Stimulated activated CD4-positive, alpha-beta T cell treated with anti-CD3 and anti-CD28 coated beads, Interleukin-1b, Interleukin-23, amount 100 ng/mL, for 1 hour (primary cell): ENCODE measurements at places on chromosomes 11 and 22.

DNA sequence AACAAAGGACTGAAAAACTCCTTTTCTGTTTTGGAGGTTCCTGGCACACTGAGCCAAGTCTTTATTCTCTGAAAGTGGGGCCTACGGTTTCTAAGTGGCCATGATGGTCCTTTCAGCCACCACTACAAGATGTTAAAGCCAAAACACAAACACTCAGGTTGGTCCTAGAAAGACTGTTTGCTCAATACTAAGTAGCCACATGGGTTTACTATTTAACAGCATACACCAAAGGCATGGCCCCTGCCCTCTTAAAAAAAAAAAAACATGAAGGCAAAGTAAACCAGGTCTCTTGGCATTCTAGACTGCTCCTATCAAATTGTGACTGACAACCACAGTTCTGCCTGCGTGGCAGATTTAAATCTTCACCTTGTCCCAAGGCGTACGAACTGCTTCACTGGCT is 123.6 kb upstream of the BID start:
- no peak for DNase-seq

DNA sequence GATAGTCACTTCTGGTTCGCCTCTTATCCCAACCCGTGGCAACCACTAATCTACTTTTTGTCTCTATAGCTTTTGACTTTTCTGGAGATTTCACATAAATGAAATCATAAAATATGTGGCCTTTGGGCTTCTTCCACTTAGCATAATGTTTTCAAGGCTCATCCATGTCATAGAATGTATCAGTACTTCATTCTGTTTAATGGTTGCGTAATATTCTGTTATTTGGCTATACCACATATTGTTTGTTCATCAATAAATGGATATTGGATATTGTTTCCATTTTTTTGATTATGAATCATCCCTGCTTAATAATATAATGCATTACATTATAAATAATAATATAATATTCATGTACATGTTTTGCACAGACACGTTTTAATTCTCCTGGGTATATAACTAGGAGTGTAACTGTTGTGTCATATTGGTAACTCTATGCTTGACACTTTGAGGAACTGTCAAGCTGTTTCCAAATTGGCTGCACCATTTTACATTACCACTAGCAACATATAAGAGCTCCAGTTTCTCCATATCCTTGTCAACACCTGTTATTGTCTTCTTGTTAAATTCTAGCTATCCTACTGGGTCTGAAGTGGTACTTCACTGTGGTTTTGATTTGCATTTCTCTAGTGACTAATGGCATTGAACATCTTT is 181.5 kb downstream of the CADM1 start:
- DNase-seq = no peak

GRCh38 chr11:64996710-64997380 is at the start of gene BATF2:
Gene BATF2, minus strand, starts transcription at chr11:64996971. Its CDS starts 57 bp downstream, at chr11:64996914.
- no peak for DNase-seq

DNA sequence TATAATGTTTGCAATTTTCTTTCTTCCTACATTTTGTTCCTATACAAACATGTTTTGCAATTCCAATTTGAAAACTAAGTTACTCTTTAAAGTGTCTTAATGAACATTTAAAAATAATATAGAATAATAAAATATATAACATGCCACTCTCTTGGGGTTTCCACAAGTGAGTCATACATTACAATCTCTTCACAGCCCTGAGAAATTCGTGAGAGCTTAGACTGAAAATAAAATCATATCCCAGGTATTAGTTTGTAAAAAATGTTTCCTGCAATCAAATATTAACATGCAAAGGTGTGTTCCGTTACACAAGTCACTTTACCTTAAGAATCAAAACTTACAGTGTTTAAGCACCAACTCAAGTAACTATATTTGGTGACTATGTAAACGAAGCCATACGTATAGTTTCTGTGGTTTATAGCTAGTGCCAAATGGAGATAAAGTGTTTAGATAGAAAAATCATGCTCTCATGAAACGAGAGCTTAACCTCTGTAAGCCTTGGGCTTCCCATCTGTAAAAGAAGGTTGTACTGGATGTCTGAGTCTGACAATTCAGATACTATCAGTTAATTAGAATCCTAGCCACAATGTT is 253.6 kb upstream of the ANO3 start:
- no peak for DNase-seq

GRCh38 chr11:120290956-120291355 is 34.1 kb upstream of the TLCD5 start:
- no peak for DNase-seq

DNA sequence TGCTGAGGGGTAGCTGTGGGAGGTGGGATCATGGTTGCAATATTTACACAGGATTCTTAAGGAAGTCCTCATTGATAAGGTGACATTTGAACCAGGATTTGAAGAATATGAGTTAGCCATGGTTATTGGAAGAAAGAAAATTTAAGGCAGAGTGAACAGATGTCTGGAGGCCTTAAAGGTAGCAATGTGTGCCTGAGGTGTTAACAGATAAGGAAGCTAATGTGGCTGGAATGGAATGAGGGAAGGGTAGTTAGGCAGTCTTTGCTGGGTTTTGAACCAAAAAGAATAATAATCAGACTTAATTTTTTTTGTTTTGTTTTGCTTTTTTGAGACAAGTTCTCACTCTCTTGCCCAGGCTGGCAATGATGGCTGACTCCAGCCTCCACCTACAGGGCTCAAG is 9.7 kb upstream of the DEPDC7 start:
- no peak for DNase-seq

GRCh38 chr22:48476577-48476976 is 1351.1 kb downstream of the BRD1 start:
- DNase-seq = no peak

DNA sequence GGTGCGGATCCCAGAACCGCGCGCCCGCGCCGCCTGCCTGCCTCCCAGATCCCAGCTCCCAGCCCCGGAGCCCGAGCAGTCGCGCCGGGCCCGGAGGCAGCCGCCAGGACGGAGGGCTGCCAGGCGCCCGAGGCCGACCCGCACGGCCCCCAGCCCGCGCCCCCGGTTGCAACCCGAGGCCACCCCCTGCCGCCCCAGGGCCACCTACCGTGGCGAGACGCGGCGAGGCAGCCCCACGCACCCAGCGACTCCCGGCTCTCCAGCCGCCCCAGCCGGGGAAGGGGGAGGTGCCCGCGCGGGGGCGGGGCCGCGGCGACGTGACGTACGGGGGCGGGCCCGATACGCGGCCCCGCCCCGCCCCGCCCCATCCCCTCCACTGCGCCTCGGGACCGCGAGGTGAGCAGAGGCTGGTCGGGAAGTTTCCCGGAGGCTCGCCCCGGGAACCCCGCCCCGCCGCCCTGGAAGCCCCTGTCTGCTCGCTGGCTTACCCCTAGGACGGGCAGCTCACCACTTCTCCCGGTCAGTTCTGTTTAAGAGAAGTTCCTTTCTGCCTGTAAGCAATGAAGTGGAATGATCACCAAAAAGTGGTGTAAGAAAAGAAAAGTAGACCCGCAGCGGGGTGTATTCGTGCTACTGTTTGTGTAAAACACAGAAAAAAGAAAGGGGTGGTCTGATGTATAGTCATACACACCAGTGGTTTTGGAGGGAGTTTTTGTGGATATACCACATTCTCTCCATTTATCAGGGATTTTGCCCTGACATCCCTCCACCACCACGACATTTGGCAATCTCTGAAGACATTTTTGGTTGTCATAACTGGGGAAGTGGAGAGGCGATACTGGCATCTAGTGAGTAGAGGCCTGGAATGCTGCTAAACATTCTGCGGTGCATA is at the start of gene TPST2:
TPST2 (minus strand) TSS at position 288 of the 892 bp plus-strand sequence. CDS start 48,502 bp downstream, outside the sequence.
- DNase-seq = peak; percentile 61

GRCh38 chr11:2215561-2216399 is 44.2 kb upstream of the TH start:
- DNase-seq = no peak

DNA sequence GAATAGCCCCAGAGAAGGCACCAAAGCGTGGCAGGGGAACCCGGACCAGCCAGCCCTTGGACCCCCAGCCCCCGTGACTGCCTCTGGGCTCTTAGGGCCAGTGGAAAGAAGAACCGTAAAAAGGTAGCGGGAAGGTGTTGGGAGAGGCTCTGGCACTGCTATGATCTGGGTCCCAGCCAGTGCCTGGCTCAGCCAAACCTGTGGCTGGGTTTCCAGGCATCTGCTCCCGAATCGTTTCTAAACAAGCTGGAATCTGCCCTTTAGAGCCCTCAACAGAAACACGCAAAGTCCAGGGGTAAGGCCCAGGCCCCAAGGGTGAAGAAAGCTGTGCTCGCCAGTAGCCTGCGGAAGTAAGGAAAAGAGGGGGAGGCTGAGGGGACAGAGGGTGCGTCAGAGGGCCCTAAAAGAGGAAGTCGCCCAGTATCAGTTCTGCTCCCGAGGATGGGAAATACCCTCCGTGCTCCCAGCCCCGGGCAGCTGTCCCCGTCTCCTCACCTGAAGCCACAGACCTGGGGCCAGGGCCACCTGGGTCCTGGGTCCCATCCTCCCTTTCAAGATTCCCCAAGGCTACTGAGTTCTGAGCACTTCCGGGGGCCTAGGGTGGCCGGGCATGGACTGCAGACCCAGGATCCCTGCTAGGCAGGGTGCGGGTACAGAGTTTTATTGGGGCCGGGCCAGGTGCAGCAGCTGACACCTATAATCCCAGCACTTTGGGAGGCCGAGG is 24.7 kb downstream of the IL10RA start:
- no peak for DNase-seq

DNA sequence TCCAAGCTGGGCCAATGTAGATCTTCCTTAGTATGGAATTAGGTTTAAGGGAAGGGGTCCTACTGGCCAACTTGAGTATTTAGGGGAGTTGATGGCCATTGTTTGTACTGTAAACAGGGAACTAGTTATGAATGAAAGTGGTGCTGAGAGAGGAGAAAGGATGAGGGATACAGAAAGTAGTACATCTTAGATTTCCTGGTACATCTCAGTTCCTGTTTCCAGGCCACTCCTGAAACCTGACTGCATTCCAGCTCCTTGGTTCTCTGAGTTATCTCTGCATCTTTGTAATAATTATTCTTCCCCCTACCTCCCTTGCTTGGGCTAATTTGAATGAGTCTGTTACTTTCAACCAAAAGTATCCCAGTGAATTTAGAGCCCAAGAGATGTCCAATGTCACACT is 30.1 kb downstream of the MIAT start:
- DNase-seq = no peak

- no peak for DNase-seq
These were observed 8.7 kb downstream of the ANO9 start for GRCh38 chr11:433111-433510.

- DNase-seq = no peak
These were observed 120.5 kb downstream of the CACNA1I start for GRCh38 chr22:39690881-39691605.

DNA sequence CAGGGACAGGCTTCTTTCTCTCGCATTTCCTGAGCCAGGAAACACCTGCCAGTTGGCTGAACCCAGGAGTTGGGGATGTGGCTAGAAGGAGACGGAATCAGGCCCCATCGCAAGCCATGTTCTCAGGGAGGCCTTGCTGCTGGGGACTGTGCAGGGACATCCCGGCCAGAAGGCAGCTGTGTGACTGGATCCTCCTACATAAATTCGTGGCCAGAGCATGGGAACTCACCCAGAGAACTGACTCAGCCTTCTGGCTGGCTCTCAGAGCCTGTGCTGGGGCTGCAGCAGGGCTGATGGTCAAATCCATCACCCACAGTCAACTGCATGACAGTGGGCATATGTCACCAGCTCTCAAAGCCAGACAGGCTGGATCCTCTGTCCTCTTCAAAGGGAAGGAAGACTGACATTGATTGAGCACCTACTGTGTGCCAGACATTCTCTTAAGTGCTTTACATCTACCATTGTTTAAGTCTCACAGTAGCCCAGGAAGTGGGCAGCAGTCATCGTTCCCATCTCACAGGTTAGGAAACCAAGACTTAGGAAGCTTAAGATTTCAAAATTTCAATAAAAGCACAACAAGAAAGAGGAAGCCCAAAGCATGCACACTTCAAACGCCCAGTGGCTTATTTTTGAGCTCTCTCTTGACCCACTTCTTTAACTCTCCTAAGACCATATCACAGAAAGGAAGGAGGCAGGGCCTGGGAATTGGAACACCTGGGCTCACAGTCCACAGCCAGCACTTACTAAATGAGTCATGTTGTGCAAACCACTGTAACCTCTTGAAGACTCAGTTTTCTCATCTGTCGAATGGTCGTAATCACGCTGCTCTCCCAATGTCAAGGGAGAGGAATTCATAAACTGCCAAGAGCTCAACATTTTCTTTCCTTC is 30.9 kb upstream of the CACNG2 start:
- no peak for DNase-seq

GRCh38 chr11:35173011-35173511 is 34.1 kb downstream of the CD44 start:
- DNase-seq = no peak

- DNase-seq = no peak
These were observed 6.7 kb downstream of the DSCAML1 start for GRCh38 chr11:117790279-117790678.

DNA sequence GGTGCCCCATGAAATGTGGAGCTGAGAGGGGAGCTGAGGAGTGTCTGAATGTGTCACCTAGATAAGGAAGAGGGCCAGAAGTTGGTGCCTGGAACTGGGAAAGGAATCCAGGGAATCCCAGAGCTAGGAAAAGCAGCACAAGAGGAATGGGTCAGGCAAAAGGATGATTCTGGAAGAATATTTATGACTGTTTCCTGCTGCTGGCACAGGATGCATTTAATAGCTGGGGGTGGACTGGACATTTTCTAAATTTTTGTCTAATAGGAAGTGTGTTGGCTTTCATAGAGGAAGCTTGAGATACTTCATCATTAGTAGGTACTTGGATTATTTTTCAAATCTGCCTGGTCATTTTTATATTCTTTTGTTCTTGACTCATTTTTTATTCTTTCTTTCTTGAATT is 17.4 kb upstream of the MRGPRX2 start:
- no peak for DNase-seq

DNA sequence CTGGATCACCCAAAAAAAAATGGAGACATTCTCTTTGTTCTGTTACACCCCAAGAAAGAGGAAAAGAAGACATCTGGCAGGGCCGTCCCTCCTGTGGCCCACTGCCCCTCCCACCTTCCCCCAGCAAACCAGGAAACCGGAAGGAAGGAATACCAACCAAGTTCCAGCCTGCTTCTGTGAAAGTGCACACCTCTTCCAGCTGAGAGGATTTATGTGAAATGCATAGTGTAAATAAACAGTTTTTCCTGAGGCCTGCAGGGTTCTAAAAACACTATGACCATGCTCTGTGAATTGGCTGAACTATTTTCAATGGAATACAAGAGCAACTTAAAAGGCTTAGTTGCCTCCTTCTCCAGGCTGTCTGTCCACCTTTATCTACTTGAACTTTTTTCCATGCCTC is 50.0 kb upstream of the CHST1 start:
- no peak for DNase-seq

DNA sequence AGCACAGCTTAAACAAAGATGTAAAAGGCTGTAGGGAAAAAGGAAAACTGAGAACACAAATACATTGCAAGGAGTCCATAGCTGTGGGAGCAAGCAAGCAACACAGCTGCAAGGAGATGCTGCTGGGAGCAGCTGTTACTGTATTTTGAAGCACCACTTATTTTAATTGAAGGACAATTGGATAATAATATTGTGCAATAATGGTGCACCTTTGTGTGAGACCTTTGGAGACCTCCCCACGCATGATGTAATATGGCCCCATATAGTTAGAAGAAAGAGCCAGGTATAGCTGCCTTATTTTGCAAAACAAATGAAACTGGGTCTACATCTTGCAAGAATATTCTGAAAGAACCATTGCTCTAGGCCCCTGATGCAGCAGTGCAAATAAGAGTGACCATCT is 191.1 kb upstream of the KIRREL3 start:
- no peak for DNase-seq

- no peak for DNase-seq
These were observed 5.3 kb downstream of the DMC1 start for GRCh38 chr22:38564669-38565068.
